ENCODE measurements at places on chromosomes 5 and 9.

DNA sequence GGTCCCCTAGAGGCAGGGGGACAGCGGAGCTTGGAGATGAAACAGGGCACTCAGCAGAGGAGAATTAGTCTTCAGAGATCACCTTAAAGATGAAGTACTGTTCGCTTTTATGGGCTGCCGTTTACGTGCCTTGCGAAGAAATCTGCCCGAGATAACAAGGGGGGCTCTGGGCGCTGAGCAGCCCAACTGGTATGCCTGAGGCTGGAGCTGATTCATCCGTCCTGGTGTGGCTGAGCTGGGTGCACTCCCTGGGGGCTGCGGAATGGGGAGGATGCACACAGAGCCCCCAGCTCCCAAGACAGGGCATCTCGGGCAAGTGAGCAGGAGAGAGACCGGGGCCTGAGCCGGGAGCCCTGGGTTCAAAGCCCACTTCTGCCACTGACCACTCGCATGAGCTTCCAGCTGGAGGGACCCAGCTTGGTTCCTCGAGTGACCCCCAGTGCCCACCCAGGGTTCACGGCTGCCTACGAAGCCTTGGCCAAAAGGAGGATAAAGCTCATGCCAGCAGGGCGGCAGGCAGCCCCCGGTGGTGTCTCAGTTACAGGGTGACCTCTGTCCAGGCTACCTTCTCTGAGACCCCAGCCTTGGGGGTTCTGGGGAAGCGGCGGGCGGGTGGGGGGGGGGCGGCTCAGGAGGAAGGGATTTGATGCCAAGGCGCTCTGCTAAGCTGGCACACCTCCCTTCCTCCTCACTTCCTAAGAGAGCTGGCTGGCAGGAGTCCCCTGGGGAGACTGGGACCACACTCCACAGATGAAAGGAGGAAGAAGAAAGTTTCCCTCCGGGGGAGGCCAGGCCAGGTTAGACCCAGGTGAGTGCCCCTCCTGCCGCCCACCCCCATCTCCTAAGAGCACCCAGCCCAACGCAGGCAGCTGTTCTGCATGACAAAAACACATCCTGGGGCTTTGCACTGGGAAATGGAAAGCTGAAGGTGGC, 5.7 kb downstream of the FIBCD1 start:
- no peak for DNase-seq

GRCh38 chr5:170517411-170517810, 13.6 kb downstream of the KCNIP1 start:
- DNase-seq: no peak

GRCh38 chr5:149765932-149766331, 35.8 kb downstream of the PPARGC1B start:
- DNase-seq: peak; percentile 19

DNA sequence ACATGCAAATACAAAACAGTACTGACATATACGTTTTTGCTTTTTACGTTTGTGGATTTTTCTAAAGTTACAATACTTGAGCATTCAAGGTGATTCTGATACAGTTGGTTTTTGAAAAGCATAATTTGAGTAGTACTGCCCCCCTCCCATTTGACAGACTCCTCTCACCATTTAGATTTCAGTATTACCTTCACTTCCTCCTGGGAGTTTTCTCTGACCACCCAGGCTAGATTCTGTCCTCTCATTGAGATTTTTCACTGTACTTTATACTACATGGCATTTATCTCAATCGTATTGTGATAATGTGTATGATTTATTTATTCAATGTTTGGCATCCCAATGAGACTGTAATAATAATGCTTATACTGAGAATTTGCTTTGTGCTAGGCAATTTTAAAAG, 32.8 kb upstream of the SMAD5 start:
- no peak for DNase-seq

DNA sequence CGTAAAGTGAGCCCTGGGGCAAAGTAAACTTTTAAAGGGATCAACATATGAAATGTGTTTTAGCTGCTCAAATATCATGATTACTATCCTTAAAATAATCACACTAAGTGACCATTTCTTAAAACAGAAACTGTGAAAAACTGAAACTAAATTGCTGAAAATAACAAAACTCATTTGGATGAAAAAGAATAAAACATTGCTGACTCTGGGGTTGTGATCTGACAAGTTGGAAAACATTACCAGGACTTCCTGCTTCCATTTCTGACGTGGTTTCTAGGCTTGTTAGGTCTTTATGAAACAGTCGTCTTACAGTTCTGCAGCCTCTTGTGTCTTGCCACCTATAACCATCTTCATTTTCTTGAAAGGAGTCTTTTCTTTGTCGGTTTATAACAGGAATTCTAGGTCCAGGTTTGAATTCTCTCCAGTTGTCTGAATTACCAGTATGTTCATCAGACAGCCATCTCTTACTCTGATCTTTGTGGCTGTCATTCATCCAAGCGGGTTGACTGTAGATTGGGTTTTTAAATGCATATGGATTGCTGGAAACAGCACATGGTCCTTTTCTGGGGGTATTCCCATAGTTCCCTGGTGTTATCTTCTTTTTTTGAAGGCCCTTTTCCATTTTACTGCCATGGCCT, 1.7 kb downstream of the TUT7 start:
- peak; percentile 79 for DNase-seq

- DNase-seq: no peak
Observed at GRCh38 chr5:99460701-99461100, 531.9 kb upstream of the CHD1 start.

DNA sequence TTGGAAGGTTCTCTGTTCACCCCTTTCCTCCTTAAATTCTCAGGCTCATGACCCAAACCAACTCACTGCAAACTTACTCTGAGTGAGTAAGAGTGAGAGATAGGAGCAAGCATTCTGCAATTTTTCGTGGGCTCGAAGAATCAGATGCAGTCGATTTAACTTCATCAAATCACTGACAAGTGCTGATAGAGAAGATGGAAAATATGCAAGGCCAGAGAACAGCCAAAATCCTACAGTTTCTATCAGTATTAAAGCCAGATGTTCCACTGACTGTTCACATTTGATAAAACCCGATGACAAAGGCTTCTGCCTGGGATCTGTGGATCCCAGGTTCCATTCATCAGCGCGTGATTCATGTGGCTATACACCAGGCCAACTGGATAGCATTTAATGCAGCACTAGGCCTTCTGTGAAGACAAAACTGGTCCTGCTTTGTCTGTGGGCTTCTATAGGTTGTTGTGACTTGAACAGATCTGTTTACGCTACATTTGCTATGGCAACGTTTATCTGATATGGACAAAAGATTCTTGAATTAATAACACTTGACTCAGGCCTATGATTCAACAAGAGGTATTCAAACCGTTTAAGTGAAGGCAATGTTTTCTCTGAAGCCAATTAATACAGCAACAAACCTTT, 251.2 kb downstream of the NFIB start:
- DNase-seq: no peak

DNA sequence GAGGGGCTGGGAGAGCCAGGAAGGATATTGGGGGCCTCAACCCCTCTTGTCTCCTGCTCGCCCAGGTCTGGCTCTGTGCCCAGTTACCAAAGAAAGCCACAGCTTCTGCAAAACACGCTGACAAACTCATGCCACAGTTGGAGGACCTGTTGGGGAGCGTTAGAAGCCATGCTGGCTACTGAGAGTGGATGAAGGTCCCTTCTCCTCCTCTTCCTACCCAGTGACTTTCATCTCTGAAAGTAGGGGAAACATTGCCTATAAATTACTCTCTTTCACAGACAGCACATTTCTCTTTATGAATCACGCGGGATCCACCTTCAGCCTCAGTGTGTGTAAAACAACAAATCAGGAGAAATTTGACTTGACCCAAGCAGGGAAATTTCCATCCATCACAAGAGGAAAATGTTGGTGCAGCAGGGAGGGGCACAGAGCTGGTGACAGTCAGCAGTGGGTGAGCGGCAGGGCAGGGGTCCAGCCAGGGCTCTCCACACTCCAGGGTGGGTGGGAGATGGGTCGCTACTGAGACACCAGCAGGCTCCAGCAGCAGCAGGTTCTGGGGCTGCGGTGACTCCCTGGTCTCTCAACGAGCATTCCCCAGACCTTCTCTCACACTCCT, 181.9 kb downstream of the FGF18 start:
- peak; percentile 30 for DNase-seq

- no peak for DNase-seq
Observed at GRCh38 chr5:169343766-169344165, 42.8 kb upstream of the SLIT3 start.

DNA sequence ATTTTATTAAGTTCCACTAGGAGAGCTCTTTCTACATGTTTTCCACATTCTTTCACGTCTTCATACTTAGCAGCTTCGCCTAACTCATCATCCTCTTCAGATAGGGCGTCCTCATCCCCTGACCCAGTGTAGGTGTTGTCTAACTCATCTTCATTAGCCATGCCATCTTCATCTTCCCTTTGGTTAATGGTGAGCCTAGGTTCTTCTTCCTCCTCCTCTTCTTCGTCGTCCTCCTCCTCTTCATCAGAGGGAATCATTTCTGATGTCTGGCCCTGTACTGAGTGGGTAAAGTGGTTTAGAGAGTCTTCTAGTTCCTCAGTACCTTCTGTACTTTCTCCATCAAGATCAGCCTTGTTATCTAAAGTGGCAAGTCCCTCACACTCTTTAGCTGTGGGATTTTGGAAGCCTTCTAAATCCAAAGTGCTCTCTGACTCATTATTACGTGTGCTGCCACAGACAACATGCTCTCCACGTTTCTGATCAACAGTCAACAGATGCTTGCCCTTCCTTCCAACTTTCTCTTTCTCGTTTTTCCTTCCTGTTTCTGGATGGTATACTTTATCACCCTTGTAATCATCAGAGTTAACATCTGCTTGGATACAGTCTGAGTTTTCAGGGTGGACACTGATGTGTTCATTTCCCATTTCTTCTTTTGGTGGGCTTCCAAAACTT, 31.1 kb downstream of the TUT7 start:
- no peak for DNase-seq

DNA sequence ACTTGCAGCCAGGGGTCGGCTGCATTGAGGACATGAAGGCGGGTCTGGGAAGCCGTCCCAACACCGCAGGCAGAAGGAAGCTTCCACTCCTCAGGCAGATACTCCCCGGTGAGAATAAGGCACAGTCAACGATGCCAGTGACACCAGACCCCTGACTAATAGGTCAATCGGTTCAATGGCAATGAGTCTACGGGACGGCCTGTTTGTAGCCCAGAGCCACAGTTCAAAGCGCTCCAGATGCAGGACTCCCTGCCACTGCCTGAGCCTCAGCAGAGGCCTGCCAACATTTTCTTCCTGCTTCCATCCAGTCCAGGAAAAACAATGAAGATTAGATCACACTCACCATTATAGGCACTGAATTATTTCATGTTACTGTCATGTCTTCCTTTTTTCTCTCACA, 84.5 kb upstream of the SIMC1 start:
- DNase-seq: no peak

- no peak for DNase-seq
Observed at GRCh38 chr5:26847041-26847736, 191.2 kb downstream of the CDH9 start.

DNA sequence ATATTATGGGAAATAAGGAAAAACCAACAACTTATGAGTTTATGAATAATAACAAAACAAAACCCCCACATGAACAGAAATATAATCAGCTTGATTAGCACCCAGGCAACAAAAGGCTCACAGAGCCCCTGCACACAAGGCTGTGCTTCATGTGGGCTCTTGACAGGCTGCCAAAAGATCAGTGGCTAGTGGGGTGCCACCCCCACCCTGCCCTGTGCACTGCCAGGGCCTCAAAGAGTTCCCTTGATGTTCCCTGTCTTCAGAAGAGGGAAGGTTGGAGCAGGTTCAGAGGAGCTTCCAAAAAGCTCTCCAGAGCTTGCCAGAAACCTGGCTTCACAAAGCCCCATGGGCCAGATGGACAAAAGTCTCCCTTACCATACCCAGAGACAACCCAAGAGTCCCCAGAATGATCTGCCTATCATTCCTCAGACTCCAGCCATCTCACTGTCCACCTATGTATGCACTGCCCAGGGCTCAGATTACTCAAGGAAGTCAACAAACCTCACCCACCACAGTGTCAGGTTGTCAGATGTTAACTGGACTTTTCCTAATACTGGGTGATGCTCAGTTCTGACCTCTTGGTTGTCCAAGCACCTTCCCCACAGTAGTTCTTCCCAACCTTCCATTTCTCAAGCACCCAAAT, 87.5 kb downstream of the SIL1 start:
- DNase-seq: no peak

GRCh38 chr9:21853414-21853813, 51.0 kb downstream of the MTAP start:
- DNase-seq: no peak

DNA sequence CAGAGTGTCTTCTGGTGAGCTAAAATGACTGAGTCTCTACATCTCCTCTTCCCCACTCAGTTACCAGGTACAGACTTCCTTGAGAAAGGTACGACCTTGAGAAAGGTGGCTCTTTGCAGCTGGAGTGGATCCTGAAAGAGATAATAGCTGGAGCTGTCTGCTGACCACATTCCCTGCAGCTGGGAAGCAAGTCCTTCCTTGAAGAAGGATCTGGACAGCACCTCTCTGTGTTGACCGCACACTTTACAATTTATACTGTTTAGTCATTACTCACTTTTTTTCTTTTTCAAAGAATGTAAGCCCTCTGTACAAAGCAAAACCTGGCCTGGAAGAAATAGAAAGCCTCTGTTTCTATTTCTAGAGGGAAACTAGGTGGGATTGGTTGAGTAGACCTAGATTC, 148.8 kb downstream of the MACIR start:
- no peak for DNase-seq
